ENCODE measurements at places on chromosomes 3 and 15.

DNA sequence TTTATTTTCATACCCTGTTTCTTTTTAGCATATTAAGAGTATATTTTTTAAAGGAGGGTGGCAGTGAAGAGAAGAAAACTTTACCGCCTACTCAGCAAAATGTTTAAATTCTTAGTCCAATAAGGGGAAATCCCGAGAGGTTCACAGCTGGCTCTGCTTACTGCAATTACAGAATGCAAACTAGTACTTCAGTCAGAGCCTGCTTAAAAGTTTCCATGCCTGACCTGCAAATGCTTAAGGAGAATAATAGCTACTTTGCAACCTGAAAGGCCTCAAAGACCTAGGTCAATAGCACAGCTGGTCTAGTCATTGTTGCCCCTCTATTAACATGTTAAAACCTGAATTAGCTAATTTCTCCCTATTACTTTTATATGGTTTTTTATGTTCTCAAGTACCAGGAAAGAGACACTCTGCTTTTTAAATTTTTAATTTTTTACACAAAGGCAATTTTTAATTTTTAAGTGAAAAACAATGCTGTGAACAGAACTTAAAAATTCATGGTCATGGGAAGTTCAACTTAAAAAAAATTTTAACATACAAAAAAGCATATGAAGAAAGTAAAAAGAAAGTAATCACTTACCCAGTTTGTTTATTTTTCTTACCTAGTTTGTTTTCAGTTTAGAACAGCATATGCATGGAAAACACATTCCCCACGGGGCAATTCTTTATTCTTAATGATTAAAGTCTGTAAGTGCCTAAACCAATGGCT lies 79.2 kb downstream of the P3H2 start:
- no peak for DNase-seq

DNA sequence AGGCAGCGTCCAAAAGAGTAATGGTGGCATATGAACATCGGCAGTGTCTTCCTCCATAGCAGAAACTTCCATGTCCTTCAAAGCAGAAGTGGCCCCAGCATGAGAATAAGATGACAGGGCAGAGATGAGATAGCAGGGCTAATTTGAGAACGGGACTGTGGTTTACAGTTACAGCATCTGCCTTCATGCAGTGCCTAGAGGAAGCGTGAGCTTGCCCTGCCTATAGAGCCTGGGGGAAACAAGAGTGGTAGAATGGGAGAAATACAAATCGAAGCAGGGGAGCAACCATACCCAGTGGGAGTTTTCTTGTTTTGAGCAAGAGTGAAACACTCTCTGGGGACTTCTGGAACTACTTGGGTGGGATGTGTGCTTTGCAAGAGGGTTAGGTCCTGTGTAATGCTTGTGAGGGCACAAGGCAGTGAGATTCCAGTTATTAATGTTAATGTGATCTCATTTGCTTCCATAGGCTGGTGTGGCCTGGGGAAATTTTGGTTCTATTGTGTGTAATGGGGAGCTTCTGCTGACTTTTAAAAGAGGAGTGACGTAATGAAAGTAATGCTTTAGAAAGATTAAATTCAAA lies 616.9 kb downstream of the ZIC1 start:
- DNase-seq = no peak

- DNase-seq = no peak
These were observed 14.0 kb upstream of the PLA2G4E start for GRCh38 chr15:42034628-42035434.

DNA sequence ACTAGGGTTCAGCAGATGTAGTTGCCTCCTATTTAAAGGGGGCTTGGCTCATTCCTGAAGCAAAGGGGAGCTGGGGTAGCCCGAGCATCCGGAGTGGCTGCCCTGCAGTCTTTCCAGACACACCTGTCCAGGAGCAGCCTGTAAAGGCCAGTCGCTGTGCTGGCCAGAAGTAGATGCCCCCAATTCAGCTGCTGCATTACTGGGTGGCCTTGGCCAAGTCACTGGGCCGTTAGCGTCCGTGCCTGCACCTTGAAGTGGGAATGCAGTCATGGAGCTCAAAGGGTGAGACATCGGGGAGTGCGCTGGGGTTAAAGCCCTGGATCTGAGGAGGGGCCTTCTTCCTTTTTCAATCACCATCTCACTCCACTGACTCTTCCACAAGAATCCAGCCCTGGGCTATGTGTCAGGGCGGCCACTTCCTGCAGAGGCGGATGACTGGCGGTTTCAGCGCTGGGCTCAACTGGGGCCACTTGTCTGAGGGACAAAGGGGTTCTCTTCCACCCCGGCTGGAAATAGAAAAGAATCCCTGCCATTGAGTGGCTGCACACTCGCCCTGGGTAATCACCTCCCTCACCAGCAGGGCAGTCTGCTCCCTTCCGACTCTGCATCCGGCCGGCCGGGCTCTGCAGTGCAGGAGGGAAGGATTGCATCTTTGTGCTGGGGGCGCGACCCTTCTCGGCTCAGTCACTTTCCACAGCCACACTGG lies 11.8 kb downstream of the ALDH1A3 start:
- no peak for DNase-seq

DNA sequence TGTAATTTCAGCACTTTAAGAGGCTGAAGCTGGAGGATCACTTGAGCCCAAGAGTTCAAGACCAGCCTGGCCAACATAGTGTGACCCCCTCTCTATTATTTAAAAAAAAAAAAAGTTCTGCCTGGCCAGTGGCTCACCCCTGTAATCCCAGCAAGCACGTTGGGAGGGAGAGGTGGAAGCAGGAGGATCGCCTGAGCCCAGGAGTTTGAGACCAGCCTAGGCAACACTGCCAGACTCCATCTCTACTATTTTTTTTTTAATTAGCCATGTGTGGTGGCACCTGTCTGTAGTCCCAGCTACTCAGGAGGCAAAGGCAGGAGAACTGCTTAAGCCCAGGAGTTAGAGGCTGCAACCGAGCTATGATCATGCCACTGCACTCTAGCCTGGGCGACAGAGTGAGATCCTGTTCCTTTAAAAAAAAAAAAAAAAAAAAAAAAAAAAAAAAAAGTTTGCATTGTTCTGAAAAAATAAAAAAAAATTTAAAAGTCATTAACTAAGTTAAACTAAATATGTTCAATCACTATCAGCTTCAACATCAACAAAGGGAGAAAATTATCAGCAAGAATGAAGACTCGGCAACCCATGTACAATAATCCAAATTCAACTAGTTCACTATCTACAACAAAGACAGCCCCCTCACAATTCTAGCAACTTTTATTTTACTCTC lies 1.9 kb downstream of the RAF1 start:
- DNase-seq = no peak

DNA sequence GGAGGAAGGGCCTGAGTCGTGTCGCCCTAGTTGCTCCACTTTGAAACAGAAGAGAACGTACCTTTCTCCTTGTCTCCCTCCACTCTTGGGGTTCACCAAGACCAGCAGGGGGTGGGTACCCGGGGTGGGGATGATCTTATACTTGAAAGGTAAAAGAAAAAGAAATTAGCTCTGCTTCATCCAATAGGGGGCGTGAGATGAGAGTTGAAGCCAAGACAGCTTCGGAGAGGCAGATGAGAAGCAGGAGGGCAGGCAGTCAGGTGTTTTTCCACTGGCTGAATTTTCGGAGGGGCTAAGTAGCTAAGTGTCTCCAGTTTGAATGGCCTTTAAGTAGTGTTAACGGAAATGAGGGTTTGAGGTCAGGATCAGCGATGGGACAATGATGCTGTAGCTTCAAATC lies 100.4 kb downstream of the DGKG start:
- DNase-seq = no peak

- DNase-seq = no peak
These were observed 233.5 kb upstream of the PROK2 start for GRCh38 chr3:72018343-72018984.

DNA sequence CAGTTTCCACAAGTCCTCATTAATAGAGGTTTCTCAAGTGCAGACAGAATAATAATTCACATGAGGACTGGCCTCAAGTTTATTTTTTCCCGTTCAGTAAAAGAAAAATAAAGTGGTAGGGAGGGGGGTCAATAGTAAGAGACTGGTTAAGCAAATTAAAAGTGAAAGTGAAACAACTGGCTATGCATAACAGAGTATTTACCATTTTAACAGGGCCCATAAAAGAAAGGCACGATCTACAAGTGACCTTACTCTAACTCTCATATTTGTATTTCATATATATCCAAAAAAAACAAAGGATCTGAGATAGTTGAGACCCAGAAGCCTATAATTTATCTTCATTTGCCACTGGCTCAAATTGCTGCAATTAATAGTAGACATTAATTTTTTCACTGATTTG lies 686.3 kb downstream of the NTRK3 start:
- DNase-seq = no peak

GRCh38 chr3:154799800-154800199 lies 280.3 kb upstream of the MME start:
- DNase-seq = no peak

DNA sequence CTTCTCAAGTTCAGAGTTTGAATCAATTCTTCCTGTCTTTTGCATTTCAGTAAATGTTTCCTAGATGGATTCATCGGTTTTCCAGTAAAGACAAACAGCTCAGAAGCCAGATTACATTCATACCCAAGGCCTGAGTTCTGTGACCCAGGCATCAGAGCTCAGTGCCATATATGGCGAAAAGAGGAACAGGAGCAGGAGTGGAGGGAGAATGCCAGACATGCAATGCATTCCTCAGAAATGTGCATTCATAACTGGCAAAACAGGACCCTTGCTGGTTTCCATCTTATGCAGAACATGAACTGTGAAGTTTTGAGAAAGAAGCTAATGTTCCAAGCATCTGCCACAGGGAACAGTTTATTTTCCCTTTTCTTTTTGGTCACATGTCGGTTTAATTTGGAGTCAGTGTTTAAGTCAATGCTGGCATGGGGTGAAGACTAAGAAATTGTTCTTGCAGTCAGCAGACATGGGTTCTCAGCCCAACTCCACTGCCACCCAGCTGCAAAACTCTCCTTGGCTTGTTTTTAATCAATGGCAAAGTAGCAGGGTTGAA lies 116.5 kb downstream of the LPP start:
- DNase-seq = no peak

DNA sequence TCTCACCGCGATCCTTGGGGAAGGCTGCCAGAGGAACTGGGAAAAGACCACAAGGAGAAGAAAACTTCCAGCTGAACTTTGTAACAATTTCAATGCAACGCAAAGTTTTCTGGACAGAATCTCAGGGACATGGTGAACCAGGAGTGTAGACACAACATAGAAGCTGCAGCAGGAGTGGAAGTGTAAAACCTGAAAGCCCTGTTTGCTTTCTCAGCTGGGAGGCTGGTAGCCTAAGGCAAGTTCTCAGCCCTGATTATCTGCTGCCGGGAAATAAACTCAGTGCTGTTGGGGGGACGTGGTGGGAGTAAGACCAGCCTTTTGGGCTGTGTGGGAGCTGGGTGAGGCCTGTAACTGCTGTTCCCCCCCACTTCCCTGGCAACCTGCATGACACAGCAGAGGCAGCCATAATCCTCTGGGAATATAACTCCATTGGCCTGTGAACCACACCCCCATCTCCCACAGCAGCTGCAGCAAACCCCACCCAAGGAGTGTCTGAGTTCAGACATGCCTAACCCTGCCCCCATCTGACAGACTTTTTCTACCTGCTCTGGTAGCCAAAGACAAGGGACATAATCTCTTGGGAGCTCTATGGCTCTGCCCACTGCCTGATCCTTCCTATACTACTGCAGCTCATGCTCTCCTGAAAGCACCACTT lies 106.7 kb downstream of the ZNF621 start:
- no peak for DNase-seq

DNA sequence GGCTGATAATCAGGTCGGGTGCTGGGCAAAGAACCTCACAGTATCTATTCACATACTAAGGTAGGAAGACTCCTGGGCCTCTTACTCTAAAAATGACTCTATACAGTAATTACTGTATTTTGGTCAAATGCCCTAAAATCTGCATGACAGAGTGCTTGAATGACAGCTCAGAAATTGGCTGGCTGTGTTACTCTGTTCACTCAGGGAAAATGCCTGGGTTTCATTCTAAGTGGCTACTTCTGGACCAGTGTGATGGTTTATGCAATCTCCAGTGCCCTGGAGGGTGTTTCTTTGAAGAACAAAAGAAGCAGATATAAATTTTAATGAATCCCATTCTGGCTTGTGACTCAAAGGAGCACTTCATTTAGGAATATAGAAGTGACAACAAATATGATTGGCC lies 2.2 kb downstream of the GABRR3 start:
- DNase-seq = no peak

DNA sequence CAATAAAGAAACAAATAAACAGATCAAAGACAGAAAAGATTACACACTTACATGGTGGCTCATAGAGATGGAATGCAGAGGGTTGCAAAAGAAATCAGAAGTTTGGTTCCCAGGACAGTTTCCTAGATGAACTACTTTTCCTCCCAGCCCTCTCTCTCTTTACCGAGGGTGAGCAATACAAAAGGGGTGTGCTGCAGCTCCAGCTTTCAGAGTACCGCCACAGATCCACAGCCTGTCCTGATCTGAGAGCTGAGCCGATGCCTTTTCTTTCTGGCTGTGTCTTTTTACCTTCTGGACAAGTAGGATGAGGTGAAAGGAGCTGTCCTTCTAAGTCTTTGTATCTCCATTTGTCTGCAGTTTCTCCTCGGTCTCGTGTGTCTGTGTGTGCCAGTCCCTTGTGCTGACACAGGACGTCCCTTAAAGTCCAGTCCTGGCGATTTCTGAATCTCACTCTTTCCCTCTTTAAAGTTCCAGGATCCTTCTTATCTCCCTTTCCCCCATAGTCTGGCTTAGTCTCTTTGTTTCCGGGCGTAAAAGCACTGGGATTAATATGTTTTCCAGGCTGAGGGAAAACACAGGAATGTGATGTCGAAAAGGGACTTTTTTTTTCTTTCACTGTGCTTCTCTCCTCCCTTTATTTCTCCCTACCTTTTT lies 540 bp downstream of the CCDC80 start:
- no peak for DNase-seq

- no peak for DNase-seq
These were observed 302.4 kb upstream of the PDZRN3 start for GRCh38 chr3:73927203-73927570.

DNA sequence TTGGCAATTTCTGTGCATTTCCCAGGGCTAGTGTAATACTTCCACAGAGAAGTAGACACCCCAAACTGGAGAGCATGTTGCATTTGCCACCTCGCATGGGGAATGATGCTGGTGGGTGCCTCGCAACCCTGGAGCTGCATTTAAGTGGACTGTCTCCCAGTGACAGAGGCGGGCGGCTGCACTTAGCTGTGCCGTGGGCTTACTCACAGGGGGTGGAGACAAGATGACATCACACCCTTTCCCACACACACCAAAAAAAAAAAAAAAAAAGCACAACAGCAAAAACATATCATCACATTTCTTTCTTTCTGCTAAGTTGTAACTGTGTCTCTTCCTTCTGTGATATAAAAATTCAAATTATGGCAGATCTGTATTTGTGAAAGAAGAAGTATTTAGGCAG lies at the start of gene ABI3BP:
ABI3BP (minus strand) TSS at position 113 of the 400 bp plus-strand sequence; CDS start at position 76, 37 bp downstream.
- DNase-seq = no peak

DNA sequence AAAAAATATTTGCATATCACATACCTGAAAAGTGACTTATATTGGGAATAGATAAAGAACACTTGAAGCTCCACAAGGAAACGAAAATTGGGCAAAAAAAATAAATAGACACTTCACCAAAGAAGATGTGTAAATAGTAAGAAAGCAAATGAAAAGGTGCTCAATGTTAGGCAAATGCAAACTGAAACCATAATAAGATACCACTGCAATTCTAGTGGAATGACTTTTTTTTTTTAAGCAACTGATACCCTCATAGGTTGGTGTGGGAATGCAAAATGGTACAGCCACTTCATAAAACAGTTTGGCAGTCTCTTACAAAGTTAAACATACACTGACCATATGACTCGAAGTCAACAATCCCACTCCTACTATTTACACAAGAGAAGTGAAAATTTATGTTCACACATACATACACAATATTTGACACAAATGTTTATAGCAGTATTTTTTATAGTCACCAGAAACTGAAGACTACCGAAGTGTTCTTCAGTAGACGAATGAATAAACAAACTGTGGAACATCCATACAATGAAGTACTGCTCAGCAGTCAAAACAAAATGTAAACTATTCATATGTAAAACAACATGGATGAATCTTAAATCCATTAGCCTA lies 176.3 kb downstream of the ZMAT3 start:
- no peak for DNase-seq
